Glomerular endothelial cell (primary cell): ENCODE measurements at places on chromosomes 6 and 20. TPM values are rescaled to one million over a fixed set of nuclear protein-coding genes. Genes with fewer than 3 reads are reported as not detected.

GRCh38 chr6:73732845-73733675 is 37.1 kb downstream of the CD109 start:
- DNase-seq: no peak

- DNase-seq: no peak
These were observed 262.0 kb downstream of the SYNE1 start for GRCh38 chr6:152375197-152375596.

DNA sequence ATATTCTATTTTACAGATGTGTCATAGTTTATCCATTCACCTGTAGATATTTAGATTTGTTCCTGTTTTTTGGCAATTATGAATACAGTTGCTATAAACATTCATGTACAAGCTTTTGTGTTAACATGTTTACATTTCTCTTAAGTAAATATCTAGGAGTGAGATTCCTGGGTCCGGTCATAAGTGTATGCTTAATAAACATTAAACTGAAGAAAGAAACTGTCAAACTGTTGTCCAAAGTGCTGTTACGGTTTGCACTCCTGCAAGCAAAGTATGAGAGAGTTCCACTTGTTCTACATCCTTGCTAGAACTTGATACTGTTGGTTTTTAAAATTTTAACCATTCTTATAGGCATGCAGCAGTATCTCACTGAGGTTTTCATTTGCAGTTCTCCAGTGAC is 138.6 kb downstream of the RALGAPA2 start:
- DNase-seq: no peak

- DNase-seq: no peak
These were observed 129.3 kb downstream of the DTNBP1 start for GRCh38 chr6:15533379-15534026.

DYNLT2 gene
- 0.48 and 1.1 TPM in 2 replicates for total RNA-seq
